Activated naive CD4-positive, alpha-beta T cell (primary cell): ENCODE measurements at places on chromosomes 1 and 21.

DNA sequence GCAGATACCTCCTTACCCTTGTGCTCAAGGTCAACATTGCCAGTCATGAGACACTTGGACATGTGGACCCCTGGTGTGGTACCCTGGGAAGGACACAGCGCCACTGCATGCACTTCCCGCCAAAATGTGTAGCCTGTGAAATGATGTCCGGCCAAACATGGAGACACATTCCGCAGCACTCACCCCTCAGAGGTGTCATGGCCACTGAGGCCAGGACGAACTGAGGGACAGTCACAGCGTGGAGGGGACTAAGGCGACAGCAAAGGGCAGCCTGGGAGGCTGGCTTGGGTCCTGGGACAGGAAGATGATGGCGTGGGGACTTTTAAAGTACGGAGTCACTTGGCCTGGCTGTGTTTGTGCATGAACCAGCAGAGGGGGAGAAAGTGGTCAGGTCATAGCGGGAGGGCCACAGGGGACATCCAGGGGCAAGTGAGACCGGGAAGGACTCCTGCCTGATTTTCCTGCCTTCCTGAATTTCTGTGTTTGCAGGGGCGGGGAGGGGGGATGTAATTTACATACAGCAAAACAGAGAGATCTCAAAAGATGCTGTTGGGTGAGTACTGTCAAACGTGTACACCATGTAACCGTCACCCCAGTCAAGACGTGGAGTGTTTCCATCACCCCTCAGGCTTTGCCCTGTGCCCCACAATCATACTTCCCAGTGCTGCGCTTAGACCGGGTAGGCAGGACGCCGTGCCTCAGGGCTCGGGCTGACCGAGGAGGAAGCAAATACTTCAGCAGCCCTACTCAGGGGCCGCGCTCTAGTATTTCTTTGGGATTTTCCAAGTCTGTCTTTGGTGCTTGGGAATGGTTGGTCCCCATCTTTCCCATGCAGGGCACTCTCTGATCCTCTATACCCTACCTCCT lies 45.2 kb downstream of the WDR4 start:
- no peak for DNase-seq

GRCh38 chr21:29258626-29259338 lies 39.9 kb upstream of the BACH1 start:
- no peak for DNase-seq

DNA sequence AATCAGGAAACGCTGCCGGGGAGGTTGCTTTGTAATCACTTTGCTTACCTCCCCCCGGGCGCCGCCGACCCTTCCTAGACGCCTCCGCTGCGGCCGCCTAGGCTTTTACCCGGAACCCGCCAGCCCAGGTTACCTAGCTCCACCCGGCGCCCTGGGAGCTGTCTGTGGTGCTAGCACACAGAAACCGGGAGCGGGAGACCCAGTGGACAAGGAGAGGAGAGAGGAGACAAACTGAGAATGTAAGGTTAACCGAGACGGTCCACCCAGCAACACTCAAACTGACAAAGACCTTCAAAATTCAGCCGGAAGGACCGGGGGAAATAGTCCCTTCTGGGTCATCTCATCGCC lies 9.8 kb downstream of the BARHL2 start:
- DNase-seq = no peak

DNA sequence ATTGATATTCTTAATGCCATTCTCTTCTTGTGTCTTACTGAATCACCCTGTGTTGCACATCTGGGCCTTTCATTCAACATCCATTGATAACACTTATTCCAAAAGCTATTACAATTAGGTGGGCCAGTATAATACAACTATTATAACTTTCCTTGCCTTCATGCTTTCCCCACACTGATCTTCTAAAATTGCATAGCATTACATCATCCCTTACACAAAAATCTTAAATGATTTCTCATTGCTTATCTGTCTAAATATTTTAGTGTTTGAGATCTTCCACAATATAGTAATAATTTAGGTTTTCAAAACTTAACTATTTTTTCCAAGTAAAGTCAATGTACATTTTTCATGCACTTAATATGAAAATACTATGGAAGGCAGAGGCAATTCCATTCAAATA lies 1634.1 kb downstream of the PLA2G4A start:
- no peak for DNase-seq

DNA sequence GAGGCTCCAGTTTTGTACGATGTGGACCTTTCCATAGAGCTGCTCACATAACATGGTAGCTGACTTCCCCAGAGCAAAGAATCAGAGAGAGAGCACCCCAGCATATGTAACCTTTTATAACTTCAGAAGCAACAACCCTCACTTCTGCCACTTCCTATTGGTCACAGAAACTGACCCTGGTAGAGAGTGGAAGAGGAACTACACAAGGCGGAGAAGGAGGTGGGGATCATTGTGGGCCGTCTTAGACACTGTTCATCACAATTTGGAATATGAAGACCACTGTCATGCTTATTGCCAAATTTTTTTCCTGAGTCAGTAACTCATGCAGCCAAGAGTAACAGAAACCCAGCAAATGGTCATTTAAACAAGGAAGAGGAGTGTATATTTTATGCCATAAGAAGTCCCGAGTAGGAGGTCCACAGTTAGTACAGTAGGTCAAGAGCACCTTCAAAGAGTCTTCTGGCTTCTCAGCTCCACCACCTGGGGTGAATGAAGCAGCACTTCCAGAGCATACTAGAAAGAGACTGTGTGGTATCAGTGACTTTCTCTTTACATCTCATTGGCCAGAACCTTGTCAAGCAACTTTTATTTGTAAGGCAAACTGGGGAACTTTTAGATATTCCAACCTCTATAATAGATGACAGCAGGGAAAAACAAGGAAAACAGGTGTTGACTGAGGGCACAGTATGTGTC lies 71.8 kb downstream of the ODF2L start:
- no peak for DNase-seq
